Central memory CD8-positive, alpha-beta T cell (primary cell): ENCODE measurements at places on chromosomes 2 and 18.
A peak's percentile ranks its signal among the peaks of the same experiment; 100 is the strongest.

GRCh38 chr2:227454323-227454860 lies 17.6 kb upstream of the AGFG1 start:
- peaks cover 2% of the 10 kb centered on the region for H3K36me3 ChIP-seq
- H3K4me3 ChIP-seq = no peak overlapping the region
- H3K27me3 ChIP-seq = no peaks in the 10 kb centered on the region
- no peaks in the 10 kb centered on the region for H3K4me1 ChIP-seq
- peak overlapping the region; percentile 69 for H3K27ac ChIP-seq
- DNase-seq = no peak

GRCh38 chr2:53600815-53601214 lies 166.8 kb upstream of the CHAC2 start:
- H3K4me1 ChIP-seq = no peaks in the 10 kb centered on the region
- no peak overlapping the region for H3K27ac ChIP-seq
- DNase-seq = no peak
- H3K27me3 ChIP-seq = peaks cover 70% of the 10 kb centered on the region
- no peaks in the 10 kb centered on the region for H3K36me3 ChIP-seq

- no peak overlapping the region for H3K27ac ChIP-seq
- H3K4me1 ChIP-seq = peaks cover 12% of the 10 kb centered on the region
- no peaks in the 10 kb centered on the region for H3K36me3 ChIP-seq
- DNase-seq = no peak
- H3K4me3 ChIP-seq = no peak overlapping the region
- no peaks in the 10 kb centered on the region for H3K27me3 ChIP-seq
Measured at GRCh38 chr2:9720352-9721093, 89.7 kb upstream of the YWHAQ start.

DNA sequence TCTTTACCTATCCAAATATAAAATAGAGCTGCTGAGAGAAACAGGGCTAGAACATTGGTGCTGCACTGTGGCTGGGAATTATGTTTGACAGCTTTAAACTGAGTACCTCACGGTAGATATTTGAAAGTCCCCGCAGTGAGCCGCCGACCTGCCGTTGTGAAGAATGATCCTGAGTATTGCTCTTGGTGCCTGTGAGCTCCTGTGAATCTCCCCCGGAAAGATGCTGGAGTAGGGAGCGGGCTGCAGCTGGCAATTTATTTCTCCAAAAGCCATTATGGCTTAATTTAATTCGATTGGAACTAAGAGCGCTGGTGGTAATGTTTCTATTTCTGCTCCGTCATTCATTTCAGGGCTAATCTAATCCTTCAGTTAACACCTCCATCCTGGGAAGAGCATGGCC lies 129.4 kb upstream of the TPO start:
- H3K36me3 ChIP-seq = no peaks in the 10 kb centered on the region
- no peak overlapping the region for H3K4me3 ChIP-seq
- no peak overlapping the region for H3K27ac ChIP-seq
- no peak for DNase-seq
- H3K4me1 ChIP-seq = no peaks in the 10 kb centered on the region

DNA sequence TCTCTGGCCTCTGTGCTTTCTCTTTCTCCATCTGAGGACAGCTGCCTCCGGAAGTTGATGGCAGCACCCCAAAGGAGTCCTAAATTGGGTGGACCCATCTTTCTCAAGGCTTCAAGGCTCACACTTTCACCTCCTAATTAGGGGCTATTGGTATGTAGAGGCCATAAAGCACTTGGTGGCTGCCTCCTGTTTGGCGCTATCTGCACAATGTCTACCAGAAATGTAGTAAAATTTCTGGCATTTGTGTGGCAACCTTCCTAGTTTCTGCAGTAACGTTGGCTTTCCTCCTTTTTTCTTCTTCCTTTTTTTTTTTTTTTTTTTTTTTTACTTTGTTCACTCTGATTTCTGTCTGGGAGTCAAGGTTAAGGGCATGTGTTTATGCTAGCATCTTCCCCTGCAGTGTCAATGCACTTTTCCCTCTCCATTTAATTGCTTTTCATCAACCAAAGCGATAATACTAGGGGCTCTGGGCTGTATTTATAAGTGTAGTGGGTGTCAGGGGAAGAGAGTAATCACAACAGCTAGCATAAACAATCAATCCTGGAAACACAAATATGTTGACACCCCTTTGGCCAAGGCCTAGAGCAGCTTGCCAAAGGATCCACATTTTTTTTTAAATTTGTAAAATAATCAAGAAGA lies 86.0 kb downstream of the TACR1 start:
- no peak overlapping the region for H3K27ac ChIP-seq
- no peaks in the 10 kb centered on the region for H3K27me3 ChIP-seq
- H3K4me3 ChIP-seq = no peak overlapping the region
- no peaks in the 10 kb centered on the region for H3K36me3 ChIP-seq
- DNase-seq = no peak
- H3K4me1 ChIP-seq = no peaks in the 10 kb centered on the region

DNA sequence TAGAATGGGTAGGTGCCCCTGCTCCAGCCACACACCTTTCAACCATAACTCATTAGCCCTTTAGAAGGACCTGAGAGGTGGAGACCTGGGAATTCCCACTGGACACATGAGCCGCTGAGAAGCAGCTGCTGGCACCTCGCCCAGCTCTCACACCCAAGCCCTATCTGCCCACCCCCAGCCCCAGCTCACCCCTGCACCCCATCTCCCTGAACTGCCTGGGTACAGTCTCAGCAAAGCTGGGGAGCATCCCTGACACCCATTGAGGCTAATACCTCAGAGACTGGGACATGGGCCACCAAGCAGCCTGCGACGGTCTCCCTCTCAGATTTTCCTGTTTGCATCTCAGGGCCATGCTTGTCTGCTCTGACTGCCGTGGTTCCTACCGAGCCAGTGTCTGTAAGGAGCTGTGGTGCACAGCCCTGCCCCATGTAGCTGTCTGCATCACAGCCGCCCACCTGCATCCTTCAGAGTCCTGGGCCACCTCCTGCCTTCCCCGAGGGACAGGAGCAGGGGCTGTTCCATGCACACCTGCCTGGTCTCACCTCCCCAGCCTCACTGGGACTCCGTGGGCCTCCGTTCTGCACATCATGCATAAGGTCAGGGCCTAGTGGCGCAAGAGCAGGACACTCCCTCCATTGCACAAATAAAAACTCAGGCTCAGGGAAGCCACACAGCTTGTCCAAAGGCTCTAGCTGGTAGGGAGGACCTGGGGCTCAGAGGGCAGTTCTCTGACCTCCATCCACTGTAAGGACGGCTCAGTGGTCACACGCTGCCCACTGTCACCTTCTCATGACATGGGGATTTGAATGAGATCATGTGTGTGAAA lies 90.0 kb downstream of the SEPTIN10 start:
- H3K4me3 ChIP-seq = no peak overlapping the region
- H3K4me1 ChIP-seq = no peaks in the 10 kb centered on the region
- no peak for DNase-seq
- H3K27me3 ChIP-seq = peaks cover 25% of the 10 kb centered on the region
